Stimulated activated CD8-positive, alpha-beta memory T cell treated with anti-CD3 and anti-CD28 coated beads, Interleukin-2, amount 100 ng/mL, for 1 hour (primary cell): ENCODE measurements at places on chromosomes 4 and X.

- DNase-seq: no peak
Measured at GRCh38 chr4:113383111-113383785, 333.8 kb downstream of the ANK2 start.

DNA sequence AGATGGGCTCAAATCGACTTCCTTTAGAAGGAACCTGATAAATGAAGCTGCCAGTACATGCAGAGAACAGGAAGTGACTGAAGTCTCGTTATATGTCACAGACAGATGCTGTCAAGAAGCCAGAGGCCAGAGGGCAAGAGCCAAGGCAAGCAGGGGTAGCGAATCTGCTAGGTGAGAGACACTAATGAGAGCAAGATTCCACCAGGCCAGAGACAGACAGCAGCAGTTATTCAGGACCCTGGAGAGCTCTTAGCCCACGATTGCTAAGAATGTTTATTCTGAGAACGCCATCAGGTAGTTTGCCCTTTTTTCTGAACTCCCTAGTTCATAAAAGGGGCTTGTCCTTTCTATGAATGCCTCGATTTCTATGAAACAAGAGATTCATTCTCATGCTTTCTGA lies 73.7 kb downstream of the BEND2 start:
- DNase-seq: no peak

DNA sequence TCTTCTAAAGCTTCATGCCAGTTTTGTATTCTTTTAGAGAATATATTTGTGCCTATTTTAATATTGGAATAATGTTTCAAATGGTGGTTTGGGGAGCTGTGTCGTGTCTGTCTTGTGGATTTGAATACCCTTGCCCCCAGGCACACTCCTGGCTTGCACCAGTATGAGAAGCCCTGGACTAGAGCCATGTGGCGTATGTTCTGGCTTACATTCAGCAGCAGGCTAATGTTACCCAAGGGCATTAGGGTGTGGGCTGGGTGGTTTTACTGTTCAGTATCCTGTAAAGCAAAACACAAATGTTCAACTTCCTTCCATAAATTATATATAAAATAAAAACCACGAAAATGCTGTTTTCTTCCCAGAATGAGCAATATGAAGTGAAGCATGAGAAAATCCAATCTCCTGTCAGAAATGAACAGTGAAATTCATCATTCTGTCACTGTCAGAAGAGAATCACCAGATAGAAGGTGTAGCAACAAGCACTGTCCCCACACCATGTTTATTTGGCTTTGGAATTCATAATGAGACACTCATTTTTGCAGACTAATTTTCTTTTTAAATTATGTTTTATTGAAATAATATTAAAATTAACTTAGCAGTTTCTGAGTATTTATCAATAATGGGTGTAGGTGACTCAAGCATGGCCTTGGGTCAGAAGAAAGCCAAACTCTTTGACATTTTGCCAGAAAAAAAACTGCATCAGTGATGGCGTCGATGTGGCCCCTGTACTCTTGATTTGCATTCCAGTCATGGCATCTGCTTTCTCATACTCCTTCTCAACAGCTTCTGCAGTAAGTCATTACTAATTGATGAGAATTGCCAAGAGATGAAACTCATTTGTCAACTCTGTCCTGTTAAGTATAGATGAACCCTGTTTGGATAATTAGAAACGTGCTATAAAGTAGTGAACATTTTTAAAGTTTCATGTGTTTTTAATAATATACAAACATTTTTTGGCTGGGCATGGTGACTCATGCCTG lies 43.8 kb downstream of the WWC2 start:
- DNase-seq: no peak

GRCh38 chr4:172173206-172173605 lies 360.0 kb downstream of the GALNTL6 start:
- no peak for DNase-seq

- DNase-seq: no peak
Measured at GRCh38 chr4:6177587-6178197, 22.7 kb downstream of the JAKMIP1 start.

DNA sequence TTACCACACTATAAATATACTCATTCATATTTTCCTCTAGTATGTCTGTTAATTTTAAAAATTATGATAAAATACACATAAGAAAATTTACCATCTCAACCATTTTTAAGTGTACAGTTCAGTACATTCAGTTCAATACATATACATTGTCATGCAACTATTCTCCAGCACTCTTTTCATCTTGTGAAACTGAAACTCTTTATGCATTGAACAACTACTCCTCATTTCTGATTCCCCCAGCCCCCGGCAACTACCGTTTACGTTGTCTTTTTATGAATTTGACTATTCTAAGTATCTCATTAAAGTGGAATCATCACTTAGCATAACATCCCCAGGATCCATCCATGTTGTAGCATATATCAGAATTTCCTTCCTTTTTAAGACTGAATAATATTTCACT lies 8.7 kb downstream of the SMARCAD1 start:
- DNase-seq: no peak

DNA sequence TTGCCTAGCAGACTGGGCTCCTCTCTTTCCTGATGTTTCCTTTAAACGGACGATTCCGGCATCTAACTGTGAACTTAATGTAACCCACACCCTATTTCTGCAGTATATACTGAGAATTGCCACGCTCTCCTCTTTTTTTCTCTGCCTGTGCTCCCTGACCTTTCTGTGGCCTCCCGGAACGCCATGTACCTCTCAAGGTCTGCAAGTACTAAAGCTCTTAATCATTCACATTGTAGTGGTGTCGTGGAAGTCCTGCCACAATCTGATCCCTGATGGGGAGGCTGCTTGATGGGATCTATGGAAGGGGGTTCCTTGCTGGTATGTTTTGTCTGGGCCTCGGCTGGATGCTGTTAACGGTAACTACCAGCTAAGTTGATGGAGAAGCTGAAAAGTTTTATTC lies 302.9 kb upstream of the EPHA5 start:
- no peak for DNase-seq

GRCh38 chr4:20543131-20543530 lies 157.1 kb upstream of the PACRGL start:
- no peak for DNase-seq

GRCh38 chrX:29143356-29143755 lies 556.1 kb downstream of the IL1RAPL1 start:
- DNase-seq: no peak

DNA sequence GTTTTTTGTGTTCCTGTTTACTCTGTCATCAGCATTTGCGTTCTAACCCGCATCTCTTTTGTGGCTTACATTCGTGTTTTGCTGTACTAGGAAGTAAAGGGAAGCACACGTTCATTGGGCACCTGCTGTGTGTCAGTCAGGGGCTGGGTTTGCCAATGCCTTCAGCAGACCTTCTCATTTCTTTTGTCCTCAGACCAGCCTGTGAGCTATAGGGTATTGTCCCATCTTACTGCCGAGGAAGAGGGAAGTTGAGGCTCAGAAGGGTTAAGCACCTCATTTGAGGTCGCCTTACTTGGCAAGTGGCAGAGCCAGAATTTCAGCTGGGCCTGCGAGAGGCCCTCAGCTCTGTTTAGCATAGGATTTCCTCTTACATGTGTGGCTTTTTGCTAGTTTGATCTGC lies 8.7 kb downstream of the TBC1D14 start:
- no peak for DNase-seq

DNA sequence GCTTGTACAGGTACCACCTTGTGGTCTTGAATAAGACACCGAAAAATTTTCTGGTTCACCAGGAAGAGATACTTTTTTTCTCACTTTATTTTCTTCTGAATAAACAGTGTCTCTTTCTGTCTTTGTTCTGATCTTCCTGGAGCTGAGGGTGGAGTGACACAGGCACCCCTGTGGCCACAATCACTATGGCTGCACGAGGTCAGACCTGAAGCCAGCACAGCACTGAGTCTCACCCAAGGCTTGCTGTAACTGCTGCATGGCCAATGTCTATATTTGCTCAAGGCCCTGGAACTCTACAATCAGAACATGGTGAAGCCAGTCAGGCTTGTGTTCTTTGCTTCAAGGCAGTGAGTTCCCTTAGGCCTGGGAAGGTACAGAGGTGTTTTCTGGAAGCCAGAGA lies 87.2 kb downstream of the GPR174 start:
- no peak for DNase-seq

DNA sequence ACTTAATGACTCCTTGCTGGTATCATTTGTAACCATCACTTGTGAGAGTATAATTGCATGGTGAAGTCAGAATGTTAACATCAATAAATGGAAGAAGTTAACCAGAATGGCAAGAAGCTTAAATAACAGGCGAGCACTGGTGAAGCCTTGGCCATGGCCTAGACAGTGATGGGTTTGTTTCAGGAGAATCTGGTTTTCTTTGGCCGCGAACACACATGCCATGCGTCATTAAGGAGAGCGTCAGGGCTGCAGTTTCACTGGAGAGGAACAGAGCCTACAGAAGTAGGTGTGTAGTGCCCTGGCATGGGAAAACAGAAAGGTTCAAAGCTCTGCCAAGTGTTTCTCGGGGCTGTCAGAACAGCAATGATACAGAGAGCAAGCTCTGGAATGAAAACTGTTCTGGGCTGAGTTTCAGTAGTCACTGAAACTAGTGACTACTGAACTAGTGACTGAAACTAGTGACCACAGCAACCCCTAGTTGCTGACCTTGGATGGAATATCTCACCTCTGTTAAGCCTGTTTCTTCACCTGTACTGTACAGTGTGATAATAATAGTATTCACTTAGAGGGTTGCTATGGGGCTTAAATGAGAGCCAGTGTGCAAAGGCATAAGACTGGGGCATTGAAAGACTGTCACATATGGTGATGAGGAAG lies 93.8 kb downstream of the C4orf51 start:
- no peak for DNase-seq

GRCh38 chrX:41457613-41458192 lies 10.6 kb downstream of the NYX start:
- no peak for DNase-seq

DNA sequence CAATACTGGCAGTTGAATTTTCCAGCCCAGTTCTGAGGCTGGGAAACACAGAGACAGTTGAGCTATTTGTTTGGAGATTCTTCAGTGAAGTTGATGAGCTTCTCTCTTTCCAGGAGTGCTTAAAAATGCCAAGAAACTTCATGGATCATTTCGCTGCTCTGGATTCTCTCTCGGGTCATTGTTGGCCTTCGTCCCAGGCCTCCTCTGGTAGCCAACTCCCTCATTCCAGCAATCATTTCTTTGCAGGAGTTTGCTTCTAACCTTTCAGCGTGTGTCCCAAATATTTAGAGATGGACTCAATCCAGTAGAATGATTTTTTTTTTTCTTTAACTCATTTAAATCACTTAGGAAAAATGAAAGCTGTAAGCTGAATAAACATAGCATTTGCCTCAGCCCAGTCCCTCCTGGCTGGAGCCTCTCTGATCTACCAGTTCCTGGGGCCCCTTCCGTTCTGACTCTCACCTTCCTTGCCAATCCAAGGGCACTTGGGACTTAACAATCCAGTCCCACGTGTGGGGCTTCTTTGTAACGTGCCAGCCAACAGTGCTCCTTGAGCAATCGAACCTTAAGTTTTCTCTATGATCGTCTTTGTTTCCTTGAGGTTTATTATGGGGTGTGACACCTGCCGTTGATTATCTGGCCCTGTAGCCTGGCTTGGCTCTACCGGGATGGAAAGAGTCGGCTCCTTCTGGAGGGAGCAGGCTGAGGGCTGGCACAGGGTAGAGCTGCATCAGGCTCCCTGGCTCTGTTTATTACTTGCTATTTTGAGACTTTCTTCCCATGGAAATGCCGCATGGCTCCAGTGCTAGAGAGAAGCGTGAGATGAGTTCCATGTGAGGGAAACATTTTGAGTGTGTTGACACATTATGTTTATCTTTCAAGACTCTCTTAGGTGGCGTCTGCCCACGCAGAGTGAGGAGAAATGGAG lies 80.4 kb upstream of the GPC4 start:
- no peak for DNase-seq

GRCh38 chr4:113745711-113746110 lies 15.8 kb downstream of the CAMK2D start:
- no peak for DNase-seq

DNA sequence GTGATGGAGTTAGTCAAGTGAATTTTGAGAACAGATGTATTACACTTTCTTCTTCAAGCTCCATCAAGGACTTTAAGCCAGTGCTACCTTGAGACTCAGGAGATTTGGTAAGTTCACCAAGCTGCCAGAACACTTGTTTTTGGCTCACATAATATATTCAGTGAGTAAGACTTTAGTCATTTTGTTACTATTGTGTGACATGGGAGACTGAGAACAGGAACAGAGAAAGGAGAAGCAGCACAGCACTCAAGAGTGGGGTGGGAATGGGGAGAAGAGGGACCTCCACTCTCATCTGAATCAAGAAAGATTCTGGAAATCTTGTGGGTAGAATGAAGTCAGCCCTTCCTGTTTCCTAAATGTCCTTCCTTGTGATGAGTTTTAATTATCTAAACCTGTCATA lies 87.3 kb upstream of the TET2 start:
- no peak for DNase-seq

DNA sequence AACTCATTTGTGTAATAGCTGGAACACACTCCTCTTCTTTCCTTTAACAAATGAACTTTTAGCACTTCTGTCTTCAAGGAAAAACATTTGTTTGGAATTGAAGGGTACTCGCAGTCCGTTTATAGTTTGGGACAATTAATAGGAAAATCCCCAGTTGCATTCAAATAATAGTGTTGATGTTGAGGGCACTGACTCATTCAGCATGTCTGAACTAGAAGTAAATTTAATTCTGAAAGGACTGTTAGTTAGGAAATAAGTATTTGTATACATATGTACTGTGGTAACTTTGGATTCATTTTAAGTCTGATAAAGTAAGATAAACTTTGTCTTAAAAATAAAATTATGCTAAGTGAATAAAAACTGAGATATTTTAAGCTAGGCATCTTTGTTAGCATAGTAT lies 27.2 kb downstream of the FAM199X start:
- DNase-seq: no peak
